ENCODE measurements at places on chromosomes 7 and 10. TPM values are rescaled to one million over a fixed set of nuclear protein-coding genes. Genes with fewer than 3 reads are reported as not detected.

GRCh38 chr7:75996476-75996875, 2.1 kb upstream of the TMEM120A start:
- no peak for DNase-seq

DNA sequence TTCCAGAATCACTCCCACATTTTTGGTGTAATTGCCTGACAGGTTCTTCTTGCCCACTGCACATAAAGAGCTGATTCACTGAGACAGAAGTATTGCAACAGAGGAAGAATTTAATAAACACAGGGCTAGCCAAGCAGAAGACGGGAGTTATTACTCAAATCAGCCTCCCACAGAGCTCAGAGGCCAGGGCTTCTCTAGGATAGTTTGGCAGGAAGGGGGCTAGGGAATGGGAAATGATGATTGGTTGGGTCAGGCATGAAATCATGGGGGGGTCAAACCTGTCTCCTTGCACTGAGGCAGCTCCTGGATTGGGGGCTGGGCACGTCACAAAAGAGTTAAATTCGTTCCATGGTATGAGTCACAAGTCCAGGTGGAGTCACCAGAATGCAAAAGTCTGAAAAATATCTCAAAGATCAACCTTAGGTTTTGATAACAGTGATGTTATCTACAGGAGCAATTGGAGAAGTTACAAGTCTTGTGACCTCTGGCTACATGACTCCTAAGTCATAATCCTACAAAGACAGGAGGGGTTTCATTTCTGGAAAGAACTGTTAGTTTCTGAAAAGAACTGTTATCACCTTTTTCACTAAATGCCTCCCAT, 30.2 kb upstream of the ERCC6 start:
- DNase-seq: no peak

GRCh38 chr10:127228195-127228787, 31.9 kb upstream of the INSYN2A start:
- no peak for DNase-seq

GRCh38 chr7:112009081-112009480, 197.1 kb downstream of the DOCK4 start:
- peak; percentile 15 for DNase-seq

DNA sequence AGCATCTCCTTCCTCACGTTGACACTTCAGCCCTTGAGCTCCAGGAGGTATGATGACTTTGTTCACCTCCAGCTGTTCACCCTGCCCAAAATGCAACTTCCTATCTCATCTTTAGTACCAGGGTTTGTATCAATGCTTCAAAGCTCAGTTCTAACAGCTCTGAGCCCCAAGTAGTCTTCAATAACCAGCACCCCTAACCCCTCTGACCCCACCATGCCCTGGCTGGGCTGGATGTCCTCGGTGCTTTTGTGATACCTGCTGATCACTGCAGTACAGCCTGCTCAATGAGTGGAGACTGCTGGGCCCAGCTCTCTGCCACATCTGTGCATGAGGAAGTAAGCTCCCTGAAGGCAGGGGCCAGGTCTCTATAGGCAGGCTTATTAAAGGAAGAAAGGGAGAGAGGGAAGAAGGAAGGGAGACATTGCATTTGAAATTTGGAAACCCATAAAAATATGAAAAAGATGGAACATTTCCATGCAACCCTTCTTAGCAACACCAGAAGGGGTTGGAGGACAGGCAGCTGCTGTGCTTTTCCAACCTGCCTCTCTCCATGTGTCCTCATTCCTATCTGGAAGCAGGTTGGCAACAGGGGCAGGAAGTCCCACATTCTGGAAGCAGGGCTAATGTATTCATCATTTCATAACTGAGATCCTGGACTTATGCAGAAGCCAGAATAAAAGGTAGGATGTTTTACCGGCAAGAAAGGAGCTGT, 756.1 kb downstream of the GRID1 start:
- DNase-seq: no peak

GRCh38 chr10:130440971-130441370, 304.8 kb downstream of the GLRX3 start:
- no peak for DNase-seq

GRCh38 chr10:87503886-87504285, 807 bp upstream of the MINPP1 start:
- no peak for DNase-seq

DNA sequence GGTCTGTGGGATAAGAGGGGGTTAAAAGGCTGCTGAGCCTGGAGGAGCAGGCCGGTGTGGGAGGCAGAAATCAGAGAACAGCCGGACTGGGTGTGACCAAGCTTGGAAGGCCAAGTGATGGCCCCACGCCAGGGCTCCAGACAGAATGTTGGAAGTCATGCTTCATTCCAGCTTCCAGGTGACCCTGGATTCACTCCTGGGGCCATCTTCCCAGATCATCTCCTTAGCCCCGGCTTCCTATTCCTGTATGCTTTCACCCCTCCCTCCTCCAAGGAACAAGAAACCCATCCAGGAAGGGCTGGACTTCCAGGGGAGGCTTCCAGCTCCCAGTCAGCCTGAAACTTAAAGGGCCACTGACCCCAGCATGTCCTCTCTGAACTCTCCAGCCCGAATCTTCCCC, 1.0 kb downstream of the INMT start:
- no peak for DNase-seq

DNA sequence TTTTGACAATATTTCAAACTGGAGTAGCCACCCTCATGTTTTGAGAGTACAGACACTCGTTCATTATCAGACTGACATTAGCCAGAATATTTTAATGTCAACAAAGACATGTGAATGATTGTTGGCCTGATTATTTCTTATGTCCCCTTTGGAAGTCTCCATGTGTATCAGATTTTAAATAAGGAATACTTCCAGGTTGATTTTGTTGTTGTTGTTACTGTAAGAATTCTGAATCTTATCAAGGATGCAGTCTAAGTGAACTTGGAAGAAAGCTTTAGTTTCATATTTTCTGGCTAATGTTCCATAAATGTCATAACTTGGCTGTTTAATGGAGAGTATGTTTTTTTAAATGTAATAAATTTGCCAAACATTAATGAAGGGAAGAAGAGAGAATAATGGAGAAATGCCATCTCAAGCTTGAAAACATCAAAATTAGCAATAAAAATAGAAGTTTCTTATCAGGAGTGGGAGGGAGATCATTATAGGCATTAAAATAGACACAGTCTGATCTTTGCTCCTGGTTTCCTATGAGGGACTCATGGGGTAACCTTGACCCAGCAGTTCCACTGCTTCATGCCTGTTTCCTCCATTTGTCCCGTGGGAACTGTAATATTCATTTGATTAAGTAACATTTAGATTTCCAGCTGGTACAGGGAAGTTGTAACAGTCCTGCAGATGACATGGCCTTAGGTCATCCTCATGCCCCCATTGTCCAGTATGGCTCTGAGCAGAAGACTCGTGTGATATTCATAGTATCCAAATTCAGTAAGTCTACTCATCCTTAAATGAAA, 122.4 kb upstream of the KIAA1217 start:
- no peak for DNase-seq

The HGF gene
- total RNA-seq: not detected

The IFIT1B gene
- total RNA-seq: not detected

The FERD3L gene
- not detected for total RNA-seq

The MBL2 gene
- total RNA-seq: not detected

The NRG3 gene
- 0.58 TPM for total RNA-seq

The GARIN1A gene
- total RNA-seq: not detected

The GIGYF1 gene
- total RNA-seq: 8.5 TPM

The PRR15 gene
- 14.0 TPM for total RNA-seq

The CDC14C gene
- total RNA-seq: 0.06 TPM
